ENCODE measurements at places on chromosomes 1 and 21. TPM values are rescaled to one million over a fixed set of nuclear protein-coding genes. Genes with fewer than 3 reads are reported as not detected.

TNFRSF18 gene
- polyA plus RNA-seq = not detected

SLFNL1 gene
- polyA plus RNA-seq = 0.14 TPM

KCNK1 gene
- 0.83 TPM for polyA plus RNA-seq

THEM4 gene
- 22.3 TPM for polyA plus RNA-seq

GJC2 gene
- polyA plus RNA-seq = 0.75 TPM

RUSC1 gene
- polyA plus RNA-seq = 63.3 TPM

RGS13 gene
- not detected for polyA plus RNA-seq

Data from endothelial cell of umbilical vein (primary cell).